ENCODE measurements at places on chromosomes 12 and 14.

DNA sequence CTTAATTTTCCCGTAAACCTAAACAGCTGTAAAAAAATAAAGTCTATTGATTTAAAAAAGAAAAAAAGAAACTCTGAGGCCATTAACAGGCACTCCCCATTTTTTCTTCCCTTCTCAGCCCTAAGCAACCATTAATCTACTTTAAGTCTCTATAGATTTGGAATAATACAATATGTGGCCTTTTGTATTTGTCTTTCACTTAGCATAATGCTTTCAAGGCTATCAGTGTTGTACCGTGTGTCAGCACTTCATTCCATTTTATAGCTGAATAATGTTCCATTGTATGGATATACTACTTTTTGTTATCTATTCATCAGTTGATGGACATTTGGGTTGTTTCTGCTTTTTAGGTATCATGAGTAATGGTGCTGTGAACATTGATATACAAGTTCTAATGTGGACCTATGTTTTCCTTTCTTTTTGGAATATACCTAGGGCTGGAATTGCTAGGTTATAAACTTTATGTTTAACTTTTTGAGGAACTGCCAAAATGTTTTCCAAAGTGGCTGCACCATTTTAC, 15.7 kb downstream of the CREBL2 start:
- no peak for DNase-seq

GRCh38 chr12:95553197-95553943, 2.1 kb upstream of the USP44 start:
- no peak for DNase-seq

DNA sequence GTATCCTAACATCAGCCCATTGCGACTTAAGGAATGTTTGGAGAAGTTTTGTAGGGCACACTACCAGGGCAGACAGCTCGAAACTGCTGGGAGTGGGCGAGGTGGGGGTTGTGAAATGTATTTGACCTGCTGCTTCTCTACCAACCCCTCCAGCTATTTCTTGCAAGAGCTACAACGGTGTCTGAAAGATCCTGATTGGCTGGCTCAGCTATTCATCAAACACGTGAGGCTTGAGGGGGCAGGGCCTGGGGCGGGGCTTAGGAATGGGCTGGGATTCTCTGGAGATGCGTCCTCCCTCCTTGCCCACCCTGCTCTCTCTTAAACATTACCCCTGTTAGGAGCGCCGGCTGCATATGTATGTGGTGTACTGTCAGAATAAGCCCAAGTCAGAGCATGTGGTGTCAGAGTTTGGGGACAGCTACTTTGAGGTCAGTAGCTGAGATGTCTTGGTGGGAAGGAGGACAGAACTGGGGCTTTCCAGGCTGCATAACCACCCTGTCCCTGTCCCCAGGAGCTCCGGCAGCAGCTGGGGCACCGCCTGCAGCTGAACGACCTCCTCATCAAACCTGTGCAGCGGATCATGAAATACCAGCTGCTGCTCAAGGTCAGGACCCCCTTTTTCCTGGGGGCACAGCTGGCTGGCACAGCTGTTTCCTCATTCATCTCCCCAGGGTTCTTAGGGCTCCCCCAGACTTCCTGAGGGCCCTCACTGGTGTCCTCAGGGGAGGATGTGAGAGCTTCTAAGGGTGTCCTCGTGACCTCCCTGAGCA, 3.1 kb downstream of the ARHGEF25 start:
- DNase-seq, result no peak

- DNase-seq, result no peak
Measured at GRCh38 chr12:72747111-72747849, 475.1 kb downstream of the TRHDE start.

- DNase-seq, result no peak
Measured at GRCh38 chr14:93520053-93520607, 89.4 kb downstream of the UNC79 start.

DNA sequence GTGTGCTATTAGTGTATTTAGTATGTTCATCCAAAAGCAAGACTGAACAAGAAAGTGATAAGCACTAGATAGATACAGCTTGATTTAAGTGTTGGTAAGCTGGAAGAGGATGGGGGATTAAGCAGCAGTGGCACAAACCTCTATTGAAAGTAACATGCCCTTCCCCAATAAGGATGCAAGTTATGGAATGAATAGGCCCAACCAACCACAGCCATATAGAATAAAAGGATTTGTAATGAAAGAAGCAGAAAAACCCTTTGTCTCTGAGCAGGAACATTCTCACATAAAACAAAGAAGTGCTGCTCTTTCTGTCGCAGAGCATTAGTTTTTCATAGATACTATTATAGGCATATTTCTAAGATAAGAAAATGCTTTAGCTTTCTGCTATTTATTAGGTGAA, 310.7 kb downstream of the IPO8 start:
- no peak for DNase-seq

- no peak for DNase-seq
Measured at GRCh38 chr14:60722107-60722356, 2.1 kb downstream of the SIX4 start.

- DNase-seq, result no peak
Measured at GRCh38 chr12:39272871-39273655, 169.9 kb downstream of the KIF21A start.

DNA sequence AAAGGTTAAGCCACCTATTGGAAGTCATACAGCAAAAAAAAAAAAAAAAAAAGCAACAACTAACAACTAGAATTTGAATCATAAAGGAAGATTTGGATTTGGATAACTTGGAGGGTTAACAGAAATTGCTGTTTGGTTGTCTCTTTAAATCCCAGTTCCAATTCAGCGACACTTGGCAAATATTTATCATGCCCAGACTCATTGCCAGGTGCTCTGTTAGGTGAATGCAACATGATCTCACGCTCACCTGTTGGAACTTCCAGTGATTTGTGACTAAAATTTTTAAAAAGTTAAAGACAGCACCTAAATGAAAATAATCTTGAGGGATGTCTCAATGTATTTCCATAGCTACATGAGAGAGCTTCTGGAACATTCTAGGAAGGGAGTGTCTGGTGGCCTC, 103.7 kb downstream of the TBX3 start:
- no peak for DNase-seq

DNA sequence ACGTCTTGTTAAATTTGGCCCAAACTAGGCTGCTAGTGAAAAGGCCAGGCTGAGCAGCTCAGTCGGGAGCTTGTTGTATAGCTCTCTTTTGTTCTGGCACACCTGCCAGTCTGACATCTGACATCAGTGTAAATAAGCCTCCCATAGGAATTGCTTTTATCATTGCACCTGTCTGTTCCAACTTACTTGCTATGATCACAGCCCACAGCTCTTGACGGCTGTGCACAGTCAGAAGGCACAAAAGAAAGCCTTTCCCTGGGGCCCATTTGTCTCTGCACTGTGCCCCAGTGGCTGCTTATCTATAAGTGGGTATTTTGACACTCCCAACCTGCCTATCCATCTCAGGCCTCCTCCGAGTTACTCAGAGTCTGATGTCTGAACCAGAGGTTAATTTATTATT, 324.5 kb downstream of the NUAK1 start:
- DNase-seq, result no peak

GRCh38 chr12:47318963-47319362, 239.2 kb upstream of the AMIGO2 start:
- no peak for DNase-seq

- DNase-seq, result no peak
Measured at GRCh38 chr14:80549141-80549540, 337.8 kb upstream of the DIO2 start.

DNA sequence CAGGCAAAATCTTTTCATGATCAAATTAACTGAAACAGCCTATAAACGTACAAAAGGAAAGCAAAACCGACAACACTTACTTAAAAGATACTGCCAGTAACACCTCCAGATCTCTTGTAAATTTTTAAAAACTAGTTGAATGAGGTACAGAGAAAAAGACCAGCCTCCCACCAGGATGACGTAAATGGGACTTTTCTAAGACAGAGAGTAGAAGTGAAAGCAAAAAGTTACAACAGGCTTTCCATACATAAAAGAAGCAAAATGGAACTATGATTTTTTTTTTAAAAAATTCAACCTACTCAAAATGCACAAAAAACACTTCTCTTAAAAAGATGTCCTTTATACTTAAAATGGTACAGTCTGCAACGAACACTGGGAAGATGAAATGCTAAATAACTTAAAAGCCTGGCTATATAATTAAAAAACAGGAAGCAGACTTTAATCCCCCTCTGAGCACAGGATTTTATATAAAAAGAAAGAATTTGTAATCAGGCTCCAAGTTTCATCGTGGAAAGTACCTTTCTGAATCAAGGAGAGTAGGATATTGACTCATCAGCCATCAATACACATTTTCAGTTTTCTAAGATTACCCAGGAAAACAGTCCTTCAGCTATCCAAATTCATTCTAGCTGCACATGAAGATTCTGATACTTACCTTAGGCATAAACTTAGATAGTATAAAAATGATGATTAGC, 14.2 kb upstream of the MYO1A start:
- no peak for DNase-seq

DNA sequence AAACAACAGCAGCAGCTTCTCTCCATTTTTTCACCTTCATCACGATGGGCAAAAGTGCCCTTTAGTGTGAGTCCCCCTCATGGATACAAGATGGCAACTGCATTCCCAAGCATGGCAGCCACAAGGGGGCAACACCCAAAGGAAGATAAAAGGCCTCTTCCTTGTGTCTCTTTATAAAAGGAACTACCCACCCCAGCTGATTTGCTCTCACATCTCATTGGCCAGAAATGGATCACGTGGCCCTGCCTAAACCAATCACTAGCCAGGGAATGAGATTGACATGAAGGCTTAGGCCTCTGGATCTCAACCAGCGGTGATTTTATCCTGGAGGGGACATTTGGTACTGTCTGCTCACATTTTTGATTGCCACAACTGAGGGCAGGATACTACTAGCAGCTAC, 21.9 kb upstream of the IFT81 start:
- no peak for DNase-seq

DNA sequence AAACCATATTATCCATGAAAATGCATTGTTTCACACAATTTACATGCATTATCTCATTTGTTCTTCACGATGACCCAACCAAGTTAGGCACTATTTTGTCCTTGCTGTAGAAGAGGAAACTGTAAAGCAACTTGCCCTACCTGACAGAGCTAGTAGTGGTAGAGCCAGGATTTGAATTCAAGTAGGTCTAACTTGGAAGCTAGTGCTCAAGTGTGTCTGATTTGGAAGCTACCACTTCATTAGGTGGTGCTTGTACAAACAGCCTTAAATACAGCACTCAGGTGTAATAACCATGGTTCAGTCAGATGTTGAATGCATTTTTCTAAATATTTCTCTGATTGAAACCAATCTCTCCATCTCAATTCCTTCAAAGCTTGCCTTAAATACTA, 123.6 kb downstream of the PAWR start:
- no peak for DNase-seq

DNA sequence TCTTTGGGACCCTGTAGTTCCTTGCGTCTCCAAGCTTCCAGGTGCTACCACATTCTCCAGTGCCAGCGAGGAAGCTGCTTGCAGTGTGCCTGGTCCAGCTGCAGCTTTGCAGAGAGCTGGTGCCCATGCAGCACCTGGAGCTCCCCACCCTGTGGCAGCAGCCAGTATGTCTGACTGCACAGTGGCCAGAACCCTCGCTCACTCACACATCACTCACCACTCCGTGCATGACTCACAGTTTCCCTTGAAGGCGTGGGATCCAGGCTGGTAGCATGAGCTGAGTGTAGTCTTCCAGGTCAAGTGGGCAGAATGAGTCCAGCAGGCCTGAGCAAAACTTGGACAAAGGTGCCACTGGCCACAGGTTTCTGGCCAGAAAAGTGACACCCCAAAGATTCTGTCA, 33.6 kb downstream of the SDR9C7 start:
- DNase-seq, result no peak

DNA sequence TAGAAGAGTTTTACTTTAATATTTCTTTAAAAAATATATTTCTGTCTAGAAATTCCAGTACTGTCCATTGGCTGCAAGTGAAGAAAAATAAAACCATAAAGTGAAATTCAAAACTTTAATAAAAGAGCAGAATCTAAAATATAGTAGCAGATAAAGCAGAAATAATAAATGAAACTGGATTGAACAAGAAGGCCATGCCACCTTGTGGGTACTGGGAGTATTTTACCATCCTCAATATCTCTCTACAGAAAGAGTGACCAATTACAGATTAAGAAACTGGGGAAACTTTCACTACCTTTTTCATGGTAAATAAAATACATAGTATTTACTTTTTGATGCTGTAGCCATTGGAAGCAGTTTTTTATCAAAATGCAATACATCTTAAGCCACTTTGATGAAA, 220.5 kb downstream of the BCAT1 start:
- no peak for DNase-seq

- DNase-seq, result no peak
Measured at GRCh38 chr14:101839236-101839635, 77.7 kb downstream of the PPP2R5C start.

DNA sequence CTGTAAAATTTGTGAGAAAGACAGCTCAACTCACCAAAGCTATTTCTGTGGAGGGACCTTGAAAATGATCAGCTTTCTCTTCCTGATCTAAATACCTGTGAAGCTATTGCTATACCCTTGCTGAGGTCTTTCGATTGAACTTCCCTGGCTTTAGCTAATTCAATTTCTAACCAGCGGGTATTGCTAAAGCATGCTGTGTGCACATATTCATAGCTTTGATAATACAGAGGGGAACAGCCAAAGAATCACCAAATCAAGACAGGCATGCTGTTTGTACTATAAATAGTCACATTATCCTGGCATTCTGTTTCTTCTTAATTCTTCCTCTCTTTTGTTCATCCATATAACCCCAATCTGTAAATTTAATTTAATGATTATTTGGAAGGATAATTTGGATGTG, 233.0 kb downstream of the LRFN5 start:
- no peak for DNase-seq

- peak; percentile 55 for DNase-seq
Measured at GRCh38 chr14:103518422-103519042, 4.1 kb downstream of the CKB start.

DNA sequence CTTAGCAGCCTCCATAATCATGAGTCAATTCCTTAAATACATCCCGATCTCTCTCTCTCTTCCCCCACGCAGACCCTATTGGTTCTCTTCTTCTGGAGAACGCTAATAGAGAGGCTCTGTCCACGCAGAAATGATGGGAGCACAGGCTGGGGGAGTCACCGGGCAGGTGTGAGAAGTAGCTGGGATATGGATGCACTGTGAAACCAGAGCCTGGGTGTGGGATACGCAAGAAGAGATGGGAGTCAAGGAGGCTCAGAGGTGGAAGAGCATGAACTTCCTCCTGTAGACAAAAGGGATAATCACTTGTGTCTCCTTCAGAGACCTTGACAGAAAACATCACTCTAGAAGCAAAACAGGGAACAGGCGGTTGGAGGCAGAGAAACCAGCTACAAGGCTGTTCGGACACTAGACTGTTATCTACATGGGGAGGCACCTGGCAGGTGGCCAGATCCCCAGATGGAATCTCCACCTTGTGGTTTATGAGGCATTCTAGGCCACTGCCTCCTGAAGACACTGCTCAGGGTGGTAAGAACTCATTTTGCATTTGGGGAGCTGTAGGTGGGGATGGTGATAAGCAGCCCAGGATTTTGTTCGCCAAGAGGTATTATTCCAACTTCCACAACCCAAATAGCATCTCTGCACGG, 7.2 kb upstream of the SELPLG start:
- no peak for DNase-seq

DNA sequence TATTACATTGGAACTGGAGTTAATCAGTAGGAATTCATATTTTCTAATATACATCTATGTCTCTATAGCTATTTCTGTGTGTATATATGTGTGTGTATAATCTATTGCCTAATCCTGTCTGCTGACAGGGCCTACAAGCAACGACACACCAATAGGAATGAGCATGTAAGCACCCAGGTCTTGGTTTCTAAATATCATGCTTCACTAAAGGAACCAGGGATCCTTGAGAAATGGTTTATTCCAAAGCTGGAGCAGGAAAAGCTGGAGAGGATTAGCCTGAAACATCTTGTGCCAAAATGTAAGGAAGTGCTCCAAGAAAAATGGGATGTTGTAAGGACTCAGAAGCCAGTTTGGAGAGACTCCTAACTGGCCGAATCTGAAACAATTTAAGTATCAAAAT, 29.3 kb upstream of the LGALS3 start:
- DNase-seq, result no peak
